ENCODE measurements at places on chromosomes 1 and 21.

- DNase-seq, result peak; percentile 41
Observed at GRCh38 chr1:18927082-18927653, 24.8 kb upstream of the ALDH4A1 start.

DNA sequence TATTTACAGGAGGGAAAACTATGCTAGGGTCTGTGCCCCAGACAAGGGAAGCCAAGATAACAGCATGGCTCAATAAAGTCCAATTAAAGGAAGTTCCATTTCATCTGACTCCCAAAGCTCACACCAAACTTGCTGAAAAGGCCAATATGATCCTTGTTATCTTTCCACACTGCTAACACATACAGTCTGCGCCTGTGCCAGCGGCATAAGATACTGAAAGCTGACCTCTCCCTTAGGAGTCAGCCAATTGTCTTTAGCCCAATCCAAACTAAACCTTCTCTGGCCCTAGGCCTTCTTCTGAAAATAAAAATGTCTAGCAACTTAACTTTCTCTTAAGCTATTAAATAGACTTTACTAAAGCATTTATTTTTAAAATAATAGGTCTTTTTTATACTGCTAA is 179.0 kb upstream of the PLD5 start:
- no peak for DNase-seq

DNA sequence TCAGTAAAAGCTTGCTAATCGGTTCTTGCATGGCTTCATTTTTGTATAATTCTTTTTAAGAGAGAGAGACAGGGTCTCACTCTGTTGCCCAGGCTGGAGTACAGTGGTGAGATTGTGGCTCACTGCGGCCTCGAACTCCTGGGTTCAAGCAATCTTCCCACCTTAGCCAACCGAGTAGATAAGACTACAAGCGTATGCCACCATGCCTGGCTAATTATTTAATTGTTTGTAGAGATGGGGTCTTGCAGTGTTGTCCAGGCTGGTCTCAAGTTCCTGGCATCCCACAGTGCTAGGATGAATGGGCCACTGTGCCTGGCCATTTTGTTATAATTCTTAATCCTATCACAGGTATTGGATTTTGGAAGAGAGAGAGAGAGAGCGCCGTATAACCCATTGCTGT is 23.4 kb downstream of the RCAN3 start:
- DNase-seq, result no peak

DNA sequence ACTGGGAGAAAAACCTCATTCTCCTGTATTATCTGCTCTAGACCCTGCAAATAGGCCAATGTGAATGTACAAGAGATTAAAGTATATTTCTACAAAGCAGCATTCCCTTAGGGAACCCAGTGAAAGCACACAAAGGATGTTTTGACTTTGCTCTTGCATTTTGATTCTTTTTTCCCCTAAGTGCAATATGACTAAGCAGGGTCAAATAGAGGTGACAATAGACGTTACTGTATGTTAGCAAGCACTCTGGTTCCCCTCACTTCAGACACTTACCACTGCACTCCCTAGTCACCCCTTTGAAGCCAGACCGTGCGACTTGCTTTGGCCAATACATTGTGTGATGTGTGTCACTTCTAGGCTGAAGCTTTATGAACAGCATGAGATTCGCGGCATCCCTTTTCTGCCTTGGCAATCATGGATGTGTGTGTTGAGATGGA is 209.7 kb downstream of the RHOU start:
- DNase-seq, result peak; percentile 35

- no peak for DNase-seq
Observed at GRCh38 chr1:27267153-27267552, 32.7 kb downstream of the WDTC1 start.

- no peak for DNase-seq
Observed at GRCh38 chr1:225611537-225612223, 41.2 kb downstream of the ENAH start.

GRCh38 chr1:219710529-219711194 is 97.8 kb upstream of the ZC3H11B start:
- DNase-seq, result no peak

GRCh38 chr1:115437196-115437595 is 99.1 kb upstream of the NGF start:
- no peak for DNase-seq
